Stimulated activated naive CD4-positive, alpha-beta T cell treated with Interleukin-2 at 50 U/mL for 16 hours (primary cell): ENCODE measurements at places on chromosomes 16 and 17.

DNA sequence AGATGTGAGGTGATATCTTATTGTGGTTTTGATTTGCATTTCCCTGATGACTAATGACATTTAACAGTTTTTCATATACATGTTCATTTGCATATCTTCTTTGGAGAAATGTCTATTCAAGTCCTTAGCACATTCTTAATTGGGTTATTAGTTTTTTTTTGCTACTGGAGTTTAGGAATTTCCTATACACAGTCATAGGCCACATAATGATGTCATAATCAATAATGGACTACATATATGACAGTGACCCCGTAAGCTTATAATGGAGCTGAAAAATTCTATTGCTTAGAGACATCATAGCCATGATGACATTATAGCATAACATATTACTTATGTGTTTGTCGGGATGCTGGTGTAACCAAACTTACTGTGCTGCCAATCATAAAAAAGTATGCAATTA lies 83.7 kb downstream of the ABCA8 start:
- no peak for DNase-seq

DNA sequence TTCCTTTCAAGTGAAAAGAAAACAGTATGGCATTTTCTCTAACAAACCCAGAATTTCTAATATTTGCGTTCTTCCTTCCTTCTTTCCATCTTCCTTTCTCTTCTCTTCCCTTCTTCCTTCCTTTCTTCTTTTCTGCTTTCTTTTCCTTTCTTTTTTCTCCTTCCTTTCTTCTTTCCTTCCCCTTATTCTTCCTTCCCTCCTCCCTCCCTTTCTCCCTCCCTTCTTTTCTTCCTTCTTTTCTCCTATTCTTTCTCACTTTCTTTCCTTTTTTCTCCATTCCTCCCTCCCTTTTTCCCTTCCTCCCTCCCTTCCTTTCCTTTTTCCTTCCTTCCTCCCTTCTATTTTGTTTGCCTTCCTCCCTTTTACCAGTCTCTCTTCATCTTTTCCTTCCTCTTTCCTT lies 194.8 kb downstream of the SHCBP1 start:
- no peak for DNase-seq

- DNase-seq, result no peak
Measured at GRCh38 chr17:61175298-61176142, 224.1 kb upstream of the TBX2 start.

GRCh38 chr17:59793205-59793604 lies 85.8 kb downstream of the VMP1 start:
- no peak for DNase-seq

DNA sequence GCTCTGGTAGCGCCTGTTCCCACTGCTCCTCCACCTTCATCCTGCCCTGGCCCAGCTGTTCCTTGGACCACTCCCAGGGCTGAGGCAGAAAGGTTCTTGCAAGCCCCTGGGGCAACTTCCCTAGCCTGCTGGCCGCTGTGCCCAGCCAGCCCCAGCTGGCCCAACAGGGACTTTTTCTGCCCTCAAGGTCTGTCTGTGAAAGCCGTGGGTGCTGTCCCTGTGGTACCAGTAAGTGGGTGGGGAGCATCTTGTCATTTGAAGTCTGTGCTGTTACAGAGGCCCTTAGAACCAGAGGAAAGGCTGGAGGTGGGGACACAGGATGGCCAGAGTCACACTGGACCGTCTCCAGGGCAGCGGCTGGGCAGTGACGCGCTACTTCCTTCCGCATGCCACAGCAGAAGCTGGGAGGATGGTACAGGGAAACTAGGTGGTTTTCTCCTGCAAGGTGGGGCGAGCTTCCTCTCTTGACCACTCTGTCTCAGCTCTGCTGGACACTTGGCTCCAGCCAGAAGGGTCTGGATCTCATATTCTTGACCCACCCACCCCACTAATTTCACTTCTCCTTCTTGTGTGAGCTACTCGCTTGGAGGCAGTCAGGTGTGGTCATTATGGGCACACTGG lies 87.8 kb downstream of the PLCG2 start:
- DNase-seq, result no peak

DNA sequence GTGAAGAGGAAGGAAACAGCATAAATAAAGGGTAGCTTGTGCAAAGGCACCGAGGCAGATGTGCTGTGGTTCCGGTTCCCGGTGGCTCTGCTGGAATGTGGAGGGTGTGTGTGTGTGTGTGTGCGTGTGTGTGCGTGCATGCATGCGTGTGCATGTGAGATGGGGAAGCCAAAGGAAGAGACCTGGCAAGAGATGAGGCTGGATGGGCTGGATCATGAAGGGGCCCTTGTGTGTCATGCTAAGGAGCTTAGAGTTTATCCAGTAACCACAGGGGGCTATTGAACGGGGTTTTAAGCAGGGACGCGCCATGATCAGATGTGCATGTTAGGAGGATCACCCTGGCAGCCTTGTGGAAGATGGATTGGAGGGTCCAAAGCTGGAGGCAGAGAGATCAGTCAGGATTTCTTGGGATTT lies 8.3 kb downstream of the WSCD1 start:
- DNase-seq, result no peak

DNA sequence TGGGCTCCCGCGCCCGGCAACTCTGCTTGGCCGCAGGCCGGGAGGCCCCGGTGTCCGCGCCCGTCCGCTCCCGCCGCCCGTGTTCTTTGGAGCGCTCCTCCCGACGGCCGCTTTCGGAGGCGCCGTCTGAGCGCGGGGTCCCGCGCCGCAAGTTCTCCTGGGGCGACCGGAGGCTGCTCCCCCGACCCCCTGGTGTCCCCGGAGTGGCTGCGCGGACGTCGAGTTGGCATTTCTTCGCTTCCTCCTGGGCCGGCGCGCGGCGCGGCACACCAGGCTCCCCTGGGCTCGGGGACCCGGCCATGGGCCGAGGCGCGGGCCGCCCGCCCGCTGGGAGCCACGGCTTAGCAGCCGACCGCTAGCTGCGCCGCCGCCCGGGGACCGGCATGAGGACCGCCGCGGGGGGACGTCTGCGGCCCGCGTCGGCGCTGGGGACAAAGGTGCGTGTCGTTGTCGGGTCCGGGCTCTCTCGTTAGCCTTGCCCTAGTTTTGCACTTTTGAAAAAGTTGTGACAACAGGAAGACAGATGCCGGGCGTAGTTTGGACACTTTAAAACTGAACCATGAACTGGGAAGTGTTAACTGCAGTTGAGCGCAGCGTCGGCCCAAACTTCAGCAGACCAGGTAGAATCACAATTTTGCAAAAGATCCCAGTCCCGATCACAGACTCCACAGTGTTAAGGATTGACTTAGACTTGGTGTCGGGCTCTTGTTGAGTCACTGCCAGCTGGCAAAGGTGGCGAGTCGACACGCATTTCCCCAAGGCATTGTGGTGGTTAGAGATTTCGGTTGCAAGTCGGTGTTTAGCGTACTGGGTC lies 700 bp downstream of the UBN1 start:
- DNase-seq, result peak; percentile 44

GRCh38 chr17:12680993-12681392 lies 15.3 kb downstream of the MYOCD start:
- DNase-seq, result no peak

DNA sequence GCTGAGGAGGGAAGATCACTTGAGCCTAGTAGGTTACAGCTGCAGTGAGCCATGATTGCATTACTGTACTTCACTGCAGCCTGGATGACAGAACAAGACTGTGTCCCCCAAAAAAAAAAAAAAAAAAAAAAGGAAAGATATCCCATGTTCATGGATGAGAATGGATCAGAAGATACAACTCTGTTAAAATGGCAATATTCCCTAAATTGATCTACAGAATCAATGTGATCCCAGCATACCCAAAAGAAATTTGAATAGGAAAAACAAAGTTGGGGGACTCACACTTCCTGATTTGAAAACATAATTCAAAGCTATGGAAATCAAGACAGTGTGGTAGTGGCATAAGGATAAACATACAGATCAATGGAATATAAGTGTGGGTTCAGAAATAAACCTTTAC lies 12.7 kb upstream of the KANSL1 start:
- DNase-seq, result no peak

- no peak for DNase-seq
Measured at GRCh38 chr16:9447195-9447551, 355.7 kb downstream of the HAPSTR1 start.

- no peak for DNase-seq
Measured at GRCh38 chr16:75206749-75207451, at the start of gene CTRB2. TSS of gene CTRB2 (minus strand) at chr16:75207161. CDS start at chr16:75207141, 20 bp downstream.

DNA sequence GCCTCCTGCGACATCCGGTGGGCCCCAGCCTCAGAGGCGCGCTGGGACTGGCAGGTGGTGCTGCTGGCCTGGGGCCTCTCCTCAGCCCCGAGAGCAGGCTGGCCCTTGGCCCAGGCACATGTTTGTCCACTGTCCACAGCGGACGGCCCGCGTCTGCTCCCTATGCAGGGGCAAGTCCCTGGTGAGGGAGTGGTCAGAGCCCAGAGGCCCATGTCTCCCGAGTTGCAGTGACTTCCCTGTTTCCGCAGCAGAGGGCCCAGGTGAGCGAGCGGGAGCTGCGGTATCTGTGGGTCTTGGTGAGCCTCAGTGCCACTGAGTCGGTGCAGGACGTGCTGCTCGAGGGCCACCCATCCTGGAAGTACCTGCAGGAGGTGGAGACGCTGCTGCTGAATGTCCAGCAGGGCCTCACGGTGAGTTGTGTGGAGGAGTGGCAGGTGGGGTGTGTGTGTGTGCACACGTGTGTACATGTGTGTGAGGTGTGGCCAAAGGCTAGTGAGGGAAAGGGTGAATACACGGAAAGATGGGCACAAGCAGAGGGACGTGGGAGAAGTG lies 10.4 kb downstream of the IL34 start:
- DNase-seq, result no peak

- DNase-seq, result no peak
Measured at GRCh38 chr17:41632482-41633105, 8.2 kb upstream of the KRT17 start.

- peak; percentile 64 for DNase-seq
Measured at GRCh38 chr17:79400989-79401703, 209.7 kb downstream of the RBFOX3 start.

- DNase-seq, result no peak
Measured at GRCh38 chr16:49986351-49987124, 38.5 kb upstream of the CNEP1R1 start.

GRCh38 chr17:39306509-39307212 lies 80.9 kb upstream of the STAC2 start:
- no peak for DNase-seq

- DNase-seq, result no peak
Measured at GRCh38 chr16:65481956-65482355, 360.1 kb upstream of the CDH11 start.

DNA sequence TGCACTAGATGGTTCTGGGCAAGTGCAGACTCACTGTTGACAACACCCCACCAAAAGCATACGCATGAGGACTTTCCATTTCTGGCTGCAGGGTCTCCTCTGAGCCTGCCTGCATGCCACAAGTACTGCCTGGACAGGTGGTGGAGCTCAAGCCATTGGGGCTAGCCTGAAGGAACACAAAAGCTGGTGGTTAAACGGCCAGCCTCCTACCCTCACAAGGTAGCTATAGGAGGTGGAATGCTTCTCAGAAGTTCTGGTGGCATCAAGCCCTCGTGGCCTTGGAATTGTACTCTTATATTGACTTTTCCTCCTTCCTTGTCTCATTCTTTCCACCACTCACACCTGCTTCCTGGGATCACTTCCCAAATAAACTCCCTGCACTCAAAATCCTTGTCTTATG lies 56.6 kb upstream of the BCAR1 start:
- no peak for DNase-seq

DNA sequence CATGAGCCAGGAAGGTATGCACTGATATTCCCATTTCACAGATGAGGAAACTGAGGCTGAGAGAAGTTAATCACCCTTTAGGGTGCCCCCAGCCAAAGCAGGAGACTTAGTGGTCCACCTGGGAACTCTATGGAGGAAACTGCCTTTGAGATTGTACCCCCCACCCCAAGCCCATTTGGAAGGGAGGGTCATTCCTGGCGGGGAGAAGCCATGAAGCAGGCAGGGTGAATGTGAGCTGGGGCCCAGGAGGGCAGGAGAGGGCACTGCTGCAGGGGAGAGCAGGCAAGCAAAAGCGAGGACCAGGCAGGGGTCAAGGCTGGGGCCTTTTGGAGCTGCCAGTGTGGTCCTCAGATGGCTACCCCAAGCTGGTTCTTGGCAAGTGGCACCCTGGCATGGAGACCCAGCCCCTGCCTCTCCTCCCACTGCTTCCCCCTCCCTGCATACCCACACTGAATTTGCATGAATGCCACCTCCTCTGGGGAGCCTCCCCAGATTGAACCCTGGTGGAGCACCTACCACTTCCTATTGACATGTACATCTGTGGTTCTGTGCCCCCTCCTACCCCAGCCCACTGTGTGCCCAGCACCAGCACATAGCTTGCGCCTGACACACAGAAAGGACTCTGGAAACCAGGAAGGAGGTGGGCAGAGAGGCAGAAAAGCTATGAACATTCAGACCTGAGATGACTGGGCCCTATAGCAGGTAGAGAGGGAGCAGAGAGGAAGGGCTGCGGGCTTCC lies 965 bp upstream of the TMC6 start:
- DNase-seq, result peak; percentile 22

DNA sequence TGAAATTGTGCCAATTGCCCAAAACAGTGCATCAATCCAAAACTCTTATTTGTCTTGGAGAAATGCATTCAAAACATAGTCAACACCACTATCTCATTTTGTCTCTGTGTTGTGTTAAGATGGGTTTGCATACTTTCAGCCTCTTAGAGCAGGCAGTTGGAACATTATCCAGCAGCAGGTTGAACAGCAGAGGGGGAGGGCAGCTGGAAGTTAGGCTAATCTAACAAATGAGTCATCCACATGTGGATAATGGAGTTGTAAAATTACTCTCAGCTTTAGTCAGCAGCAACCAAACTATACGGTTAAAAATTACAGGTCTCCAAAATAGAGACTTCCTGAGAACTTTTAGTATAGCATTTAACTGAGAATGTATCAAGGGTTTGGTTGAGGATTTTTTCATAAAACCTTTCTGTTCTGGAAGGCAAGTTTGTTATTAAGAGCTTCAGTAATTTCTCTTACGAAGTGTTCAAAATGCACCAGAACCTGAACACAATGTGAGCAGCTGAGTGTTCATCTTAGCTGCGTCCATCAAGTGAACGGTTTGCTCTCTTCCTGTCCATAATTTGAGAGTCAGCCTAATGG lies 46.3 kb downstream of the PRKCA start:
- DNase-seq, result peak; percentile 7

DNA sequence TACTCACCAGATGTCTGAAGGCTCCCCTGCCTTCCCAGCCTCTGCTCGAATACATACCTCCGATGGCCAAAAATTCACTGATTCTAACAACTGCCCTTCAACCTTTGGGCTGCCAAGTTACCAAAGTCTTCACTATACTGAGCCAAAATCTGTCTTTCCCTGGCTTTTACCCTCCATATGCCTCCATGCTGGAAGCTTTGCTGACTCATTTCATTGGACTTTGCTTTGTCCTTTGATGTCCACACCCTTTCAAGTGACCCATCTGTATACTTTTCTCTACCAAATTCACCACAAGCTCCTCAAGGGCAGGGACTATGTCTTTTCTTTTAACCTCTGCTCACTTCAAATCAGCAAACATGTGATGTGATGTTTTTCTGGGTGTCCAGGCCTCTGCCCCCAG lies 21.0 kb upstream of the MTMR4 start:
- DNase-seq, result no peak

- DNase-seq, result no peak
Measured at GRCh38 chr16:11748404-11749254, 6.0 kb upstream of the TXNDC11 start.

- DNase-seq, result no peak
Measured at GRCh38 chr17:28946239-28946638, 5.1 kb downstream of the PHF12 start.

- no peak for DNase-seq
Measured at GRCh38 chr16:56734429-56734828, 4.5 kb downstream of the NUP93 start.
